ENCODE measurements at places on chromosomes 2 and 18. TPM values are rescaled to one million over a fixed set of nuclear protein-coding genes. Genes with fewer than 3 reads are reported as not detected.

Gene FAM237A
- total RNA-seq: not detected

Gene SNORC
- total RNA-seq: 3.1 TPM

- H3K27me3 ChIP-seq: no peaks in the 10 kb centered on the region
- peak overlapping the region; percentile 6 for H3K27ac ChIP-seq
- peaks cover 4% of the 10 kb centered on the region for H3K4me1 ChIP-seq
- H3K4me3 ChIP-seq: no peak overlapping the region
- peak; percentile 90 for DNase-seq
- no peaks in the 10 kb centered on the region for H3K36me3 ChIP-seq
These were observed 179.6 kb upstream of the SLC39A10 start for GRCh38 chr2:195477248-195477995.

- DNase-seq: no peak
- no peaks in the 10 kb centered on the region for H3K27me3 ChIP-seq
- no peak overlapping the region for H3K4me3 ChIP-seq
- no peaks in the 10 kb centered on the region for H3K36me3 ChIP-seq
- H3K4me1 ChIP-seq: peaks cover 6% of the 10 kb centered on the region
These were observed 24.7 kb upstream of the IL37 start for GRCh38 chr2:112886291-112886690.

DNA sequence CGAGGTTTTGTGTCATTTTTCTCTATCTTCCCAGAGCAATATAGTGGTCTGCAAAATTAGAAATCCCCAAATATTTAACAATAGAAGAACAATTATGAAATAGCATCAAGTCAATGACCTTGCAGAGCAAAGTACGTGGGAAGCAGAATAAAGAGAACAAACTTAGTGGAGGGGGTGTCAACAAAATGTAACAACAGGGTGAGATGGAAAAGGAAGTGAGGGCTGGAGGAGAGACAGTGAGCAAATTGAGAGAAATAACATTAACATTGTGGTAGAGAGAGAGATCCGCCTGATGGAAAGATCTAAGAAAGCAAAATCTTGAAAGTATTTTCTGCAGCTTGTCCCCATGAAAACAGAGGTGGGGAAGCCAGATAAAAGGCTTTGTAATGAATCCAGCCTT is 23.4 kb downstream of the ARHGAP15 start:
- no peaks in the 10 kb centered on the region for H3K36me3 ChIP-seq
- H3K4me1 ChIP-seq: no peaks in the 10 kb centered on the region
- DNase-seq: no peak
- peaks cover 2% of the 10 kb centered on the region for H3K27me3 ChIP-seq
- no peak overlapping the region for H3K4me3 ChIP-seq

Data from astrocyte (in vitro differentiated cells and primary cell).